ENCODE measurements at places on chromosomes 2 and 18.

DNA sequence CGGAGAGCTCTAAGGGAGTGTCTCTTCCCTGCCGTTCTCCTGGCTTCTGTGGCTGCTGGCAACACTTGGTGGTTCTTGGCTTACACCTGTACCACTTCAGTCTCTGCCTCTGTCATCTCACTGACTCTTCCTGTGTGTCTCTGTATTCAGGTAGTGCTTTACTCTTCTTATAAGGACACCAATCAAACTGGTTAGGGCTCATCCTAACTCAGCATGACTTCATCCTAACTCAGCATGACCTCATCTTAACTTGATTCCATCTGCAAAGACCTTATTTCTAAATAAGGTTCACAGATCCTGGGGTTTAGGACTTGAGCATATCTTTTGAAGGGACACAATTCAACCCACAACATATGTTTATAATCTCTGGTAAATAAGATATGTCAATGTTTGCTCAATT lies 51.6 kb upstream of the DSEL start:
- no peaks in the 10 kb centered on the region for H3K4me1 ChIP-seq
- H3K36me3 ChIP-seq: no peaks in the 10 kb centered on the region
- H3K4me3 ChIP-seq: no peak overlapping the region
- no peak overlapping the region for H3K27ac ChIP-seq
- H3K27me3 ChIP-seq: no peaks in the 10 kb centered on the region

GRCh38 chr2:121152861-121153260 lies 132.1 kb downstream of the TFCP2L1 start:
- no peaks in the 10 kb centered on the region for H3K36me3 ChIP-seq
- no peaks in the 10 kb centered on the region for H3K27me3 ChIP-seq
- no peak for DNase-seq
- H3K4me3 ChIP-seq: no peak overlapping the region

- no peaks in the 10 kb centered on the region for H3K4me1 ChIP-seq
- no peak overlapping the region for H3K4me3 ChIP-seq
- no peak overlapping the region for H3K27ac ChIP-seq
- no peaks in the 10 kb centered on the region for H3K27me3 ChIP-seq
- H3K36me3 ChIP-seq: no peaks in the 10 kb centered on the region
These were observed 94.0 kb downstream of the GLI2 start for GRCh38 chr2:120829633-120830025.

DNA sequence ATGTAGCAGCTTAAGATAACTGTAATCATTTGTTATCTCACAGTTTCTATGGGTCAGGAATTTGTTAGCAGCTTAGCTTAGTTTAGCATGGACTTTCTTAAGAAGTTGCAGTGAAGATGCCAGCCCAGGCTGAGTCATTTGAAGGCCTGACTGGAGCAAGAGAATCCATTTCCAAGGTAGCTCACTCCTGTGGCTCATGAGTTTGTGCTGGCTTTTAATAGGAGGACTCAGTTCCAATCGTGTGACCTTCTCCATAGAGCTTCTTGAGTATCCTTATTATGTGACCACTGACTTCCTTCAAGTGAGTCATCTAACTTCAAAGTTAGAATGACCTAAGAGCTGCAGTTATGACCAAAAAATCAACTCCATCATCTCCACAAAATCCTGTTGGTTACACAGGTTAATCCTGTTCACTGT lies 1.4 kb downstream of the GPATCH11 start:
- H3K4me3 ChIP-seq: no peak overlapping the region
- H3K27me3 ChIP-seq: no peaks in the 10 kb centered on the region
- DNase-seq: no peak

DNA sequence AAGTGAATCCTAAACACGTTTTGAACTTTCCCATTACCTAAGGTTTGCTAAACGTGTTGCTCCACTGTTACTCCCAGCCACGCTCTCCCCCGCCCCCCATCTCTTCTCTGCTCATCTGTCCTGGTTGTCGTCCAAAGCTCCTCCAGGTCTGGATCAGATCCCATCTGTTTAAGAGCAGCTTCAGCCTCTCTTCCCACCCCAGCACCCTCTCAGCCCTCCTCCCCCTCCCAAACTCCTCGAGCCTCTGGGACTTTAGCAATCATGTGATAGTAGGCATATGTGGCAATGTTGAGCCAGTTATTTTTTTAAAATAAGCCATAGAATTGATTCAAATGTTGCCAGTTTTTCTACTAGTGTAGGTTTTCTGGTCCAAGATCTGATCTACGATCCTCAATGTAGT lies 20.0 kb upstream of the LPIN1 start:
- H3K27me3 ChIP-seq: no peaks in the 10 kb centered on the region
- H3K36me3 ChIP-seq: no peaks in the 10 kb centered on the region
- no peak overlapping the region for H3K4me3 ChIP-seq
- H3K4me1 ChIP-seq: peaks cover 3% of the 10 kb centered on the region
- no peak for DNase-seq

DNA sequence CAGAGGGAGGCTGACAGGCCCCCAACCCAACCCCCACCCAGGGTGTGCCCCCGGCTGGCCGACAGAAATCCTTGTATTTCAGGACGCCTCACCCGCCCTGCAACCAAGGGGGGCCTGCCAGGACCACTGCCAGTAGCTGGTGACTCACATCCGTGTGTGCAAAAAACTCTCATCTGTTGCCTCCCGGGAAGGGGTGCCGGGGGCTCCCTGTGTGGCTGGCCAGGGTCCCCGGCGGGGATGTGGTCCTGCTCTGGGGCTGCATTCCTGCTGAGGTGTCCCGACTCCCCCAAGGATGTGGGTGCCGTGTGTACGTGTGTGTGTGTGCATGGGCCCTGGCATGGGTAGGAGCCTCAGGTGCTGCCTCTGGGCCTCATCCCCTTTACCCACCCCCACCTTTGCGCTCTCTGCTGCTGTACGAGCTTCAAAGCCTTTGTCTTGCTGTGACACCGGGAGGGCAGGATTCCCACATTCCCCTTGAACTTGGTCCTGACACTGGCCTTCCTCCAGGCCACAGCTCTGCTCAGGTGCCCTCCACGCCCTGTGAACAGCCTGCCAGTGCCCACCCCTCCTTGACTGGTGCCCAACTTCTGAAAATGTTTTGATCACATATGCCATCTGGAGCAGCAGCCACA lies 226.3 kb upstream of the HDAC4 start:
- no peak for DNase-seq
- H3K4me1 ChIP-seq: peaks cover 3% of the 10 kb centered on the region
- H3K27me3 ChIP-seq: no peaks in the 10 kb centered on the region
- no peak overlapping the region for H3K4me3 ChIP-seq
- no peak overlapping the region for H3K27ac ChIP-seq

DNA sequence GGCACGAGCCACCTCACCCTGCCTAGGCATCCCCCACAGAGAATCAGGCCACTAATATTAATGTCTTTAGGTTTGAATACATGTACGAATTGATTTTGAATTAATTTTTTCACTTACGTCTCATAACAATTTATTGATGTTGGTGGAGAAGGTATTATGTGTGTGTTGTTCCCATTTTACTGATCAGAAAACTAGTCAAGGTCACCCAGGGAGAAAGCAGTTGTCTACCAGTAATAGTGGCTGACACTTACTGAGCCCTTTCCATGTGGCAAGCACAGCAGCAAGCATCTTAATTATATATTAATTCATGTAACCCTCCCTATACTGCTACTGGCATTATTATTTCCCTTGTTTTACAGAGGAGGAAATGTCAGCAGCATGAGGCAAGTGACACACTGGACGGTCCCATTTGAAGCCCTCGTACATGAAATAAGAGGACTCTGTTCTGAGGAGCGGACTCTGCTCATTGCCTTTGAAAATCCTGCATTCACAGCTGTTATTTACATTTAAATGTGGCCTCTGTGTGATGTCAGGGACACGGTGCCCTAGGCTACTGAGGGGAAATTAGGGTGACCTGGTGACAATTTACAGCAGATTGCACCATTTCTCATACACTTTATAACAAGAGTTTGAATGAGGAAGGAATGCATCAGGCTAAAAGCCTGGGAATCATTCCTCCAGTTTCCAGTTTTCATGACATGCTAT lies 30.9 kb upstream of the KCNE4 start:
- H3K4me1 ChIP-seq: no peaks in the 10 kb centered on the region
- no peaks in the 10 kb centered on the region for H3K27me3 ChIP-seq
- H3K27ac ChIP-seq: no peak overlapping the region
- H3K36me3 ChIP-seq: no peaks in the 10 kb centered on the region

DNA sequence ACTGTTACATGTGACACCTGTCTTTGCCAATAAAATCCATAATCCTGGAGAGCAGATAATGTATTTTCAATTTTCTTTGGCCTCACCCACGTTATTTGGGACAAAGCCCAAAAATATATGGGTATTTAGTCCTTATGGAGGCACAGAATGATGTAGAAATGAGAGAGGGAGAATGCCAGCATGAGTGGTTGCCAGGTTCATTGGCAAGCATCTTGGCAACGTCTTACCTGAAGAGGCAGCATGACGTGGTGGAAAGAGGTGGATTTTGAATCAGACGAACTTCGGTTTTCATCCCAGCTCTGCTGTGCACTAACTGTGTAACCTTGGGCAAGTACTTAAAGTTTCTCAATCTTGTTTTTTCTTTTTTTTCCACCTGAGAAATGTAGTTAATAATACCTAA lies 969.6 kb upstream of the PIK3C3 start:
- H3K27ac ChIP-seq: no peak overlapping the region
- DNase-seq: no peak
- no peaks in the 10 kb centered on the region for H3K27me3 ChIP-seq
- no peak overlapping the region for H3K4me3 ChIP-seq
- H3K36me3 ChIP-seq: no peaks in the 10 kb centered on the region

GRCh38 chr2:95106081-95106480 lies 15.5 kb downstream of the MRPS5 start:
- H3K36me3 ChIP-seq: peaks cover 59% of the 10 kb centered on the region
- DNase-seq: no peak
- H3K4me1 ChIP-seq: no peaks in the 10 kb centered on the region
- no peaks in the 10 kb centered on the region for H3K27me3 ChIP-seq

DNA sequence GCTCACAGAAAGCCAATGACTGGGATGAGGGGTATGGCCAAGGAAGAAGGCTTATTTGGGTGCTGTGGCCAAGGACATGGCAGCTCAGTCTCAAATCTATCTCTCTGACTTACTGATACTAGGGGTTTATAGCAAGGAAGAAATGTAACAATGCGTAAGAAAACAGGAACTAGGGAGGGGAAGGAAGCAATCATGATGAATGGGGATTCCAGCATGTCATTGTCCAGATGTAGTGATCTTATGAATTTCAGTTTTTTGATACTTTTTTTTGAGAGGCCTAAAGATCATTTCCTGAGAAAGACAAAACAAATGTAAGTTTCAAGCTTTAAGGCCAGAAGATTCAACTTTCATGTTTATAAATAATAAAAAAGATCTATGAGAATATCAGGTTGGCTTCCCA lies 298.6 kb upstream of the FAM98A start:
- H3K27me3 ChIP-seq: no peaks in the 10 kb centered on the region
- H3K4me3 ChIP-seq: no peak overlapping the region
- DNase-seq: no peak
- H3K4me1 ChIP-seq: no peaks in the 10 kb centered on the region
- no peaks in the 10 kb centered on the region for H3K36me3 ChIP-seq

- H3K4me3 ChIP-seq: no peak overlapping the region
- H3K4me1 ChIP-seq: no peaks in the 10 kb centered on the region
- no peak overlapping the region for H3K27ac ChIP-seq
- DNase-seq: no peak
- H3K27me3 ChIP-seq: no peaks in the 10 kb centered on the region
These were observed 43.1 kb upstream of the PTH2R start for GRCh38 chr2:208363485-208363884.

GRCh38 chr2:224956706-224957105 lies 85.6 kb downstream of the DOCK10 start:
- no peaks in the 10 kb centered on the region for H3K4me1 ChIP-seq
- no peaks in the 10 kb centered on the region for H3K27me3 ChIP-seq
- H3K27ac ChIP-seq: no peak overlapping the region
- H3K4me3 ChIP-seq: no peak overlapping the region
- DNase-seq: no peak

GRCh38 chr2:8064603-8065002 lies 617.3 kb upstream of the ID2 start:
- no peaks in the 10 kb centered on the region for H3K36me3 ChIP-seq
- H3K4me3 ChIP-seq: no peak overlapping the region
- H3K4me1 ChIP-seq: no peaks in the 10 kb centered on the region

DNA sequence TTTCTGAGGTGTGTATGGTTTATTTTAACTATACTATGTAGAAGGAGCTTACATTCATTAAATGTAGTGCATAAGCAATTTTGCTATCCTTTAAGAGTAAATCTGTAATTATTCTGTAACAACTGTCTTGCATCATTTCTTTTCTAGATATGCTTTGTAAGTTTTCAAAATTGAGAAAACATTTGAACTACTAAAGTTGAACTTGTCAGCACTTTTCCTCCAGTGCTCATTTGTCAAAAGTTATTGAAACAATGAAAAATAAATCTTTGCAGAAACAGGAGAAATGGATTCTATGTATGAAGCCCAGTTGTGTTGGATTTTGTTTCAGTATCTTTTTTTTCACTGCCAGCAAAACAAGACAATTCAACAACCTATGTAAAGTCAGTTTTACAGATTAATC lies 14.5 kb upstream of the ZNF385B start:
- no peak overlapping the region for H3K4me3 ChIP-seq
- H3K27ac ChIP-seq: no peak overlapping the region
- H3K4me1 ChIP-seq: no peaks in the 10 kb centered on the region
- H3K27me3 ChIP-seq: no peaks in the 10 kb centered on the region
- H3K36me3 ChIP-seq: no peaks in the 10 kb centered on the region
- no peak for DNase-seq

DNA sequence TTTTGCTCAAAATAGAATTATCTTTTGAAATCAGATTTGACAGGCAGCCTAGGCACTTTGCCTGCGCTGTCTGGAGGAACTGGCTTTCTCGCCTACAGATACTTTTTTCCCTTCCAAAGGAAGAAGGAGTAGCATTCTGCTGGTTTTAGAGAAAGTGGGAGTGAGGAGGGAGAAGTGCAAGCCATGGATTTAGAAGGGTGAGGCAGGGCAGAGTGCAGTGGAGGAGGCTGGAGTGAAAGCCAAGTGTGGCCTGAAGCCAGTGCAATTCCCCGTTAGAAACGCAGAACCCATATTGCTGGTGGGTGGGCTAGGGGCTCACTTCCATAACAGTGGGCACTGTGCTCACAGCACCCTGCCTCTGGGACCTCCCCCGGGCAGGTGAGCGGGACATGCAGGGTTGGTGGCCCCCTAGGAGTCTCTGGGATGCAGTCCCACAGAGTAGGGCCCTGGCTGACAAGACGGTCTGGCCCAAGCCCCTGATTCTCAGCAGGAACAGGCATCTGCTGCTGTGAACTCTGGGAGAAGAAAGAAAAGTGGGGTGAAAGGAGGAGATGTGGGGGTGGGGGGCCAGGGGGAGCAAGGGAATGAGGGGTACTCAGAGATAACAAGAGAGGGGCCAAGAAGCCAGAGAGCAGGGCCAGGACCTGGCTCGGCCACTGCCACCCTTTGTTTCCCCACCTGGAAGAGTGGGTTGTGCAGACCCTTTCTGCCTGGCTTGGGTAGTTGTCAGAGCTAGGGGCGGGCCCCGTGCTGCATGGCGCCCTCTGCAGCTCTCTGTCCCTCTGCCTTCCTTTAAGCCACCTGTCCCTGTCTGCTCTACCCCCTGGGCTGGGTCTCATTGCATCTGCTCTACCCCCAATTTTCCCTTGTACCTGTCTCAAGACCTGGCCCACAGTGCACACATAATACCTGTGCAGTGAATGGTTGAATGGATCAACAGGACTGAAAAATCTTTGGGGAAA lies 273.5 kb upstream of the HS6ST1 start:
- H3K36me3 ChIP-seq: no peaks in the 10 kb centered on the region
- no peaks in the 10 kb centered on the region for H3K27me3 ChIP-seq
- H3K27ac ChIP-seq: no peak overlapping the region

Measured in H1 (cell line).